Stimulated activated CD8-positive, alpha-beta memory T cell treated with anti-CD3 and anti-CD28 coated beads, Interleukin-7, amount 100 ng/mL, for 1 hour (primary cell): ENCODE measurements at places on chromosomes 13 and 19.

DNA sequence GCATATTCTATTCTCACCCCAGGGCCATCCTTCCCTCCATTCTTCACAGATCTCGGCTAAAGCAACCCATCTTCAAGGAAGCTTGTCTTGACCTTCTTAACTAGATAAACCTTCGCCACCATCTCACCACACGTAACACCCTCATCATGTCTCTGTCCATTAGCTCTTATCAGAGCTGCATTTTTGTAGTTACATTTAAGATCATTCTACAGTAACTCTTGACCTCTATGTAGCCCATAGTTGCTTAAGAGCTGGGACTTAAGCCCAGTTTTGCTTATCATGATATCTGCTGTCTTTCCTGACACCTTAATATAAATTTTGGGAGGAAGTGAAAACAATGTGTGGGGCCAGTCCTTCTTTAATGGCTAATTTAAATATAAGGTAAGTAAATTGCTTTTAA is 345.1 kb downstream of the MTUS2 start:
- no peak for DNase-seq

DNA sequence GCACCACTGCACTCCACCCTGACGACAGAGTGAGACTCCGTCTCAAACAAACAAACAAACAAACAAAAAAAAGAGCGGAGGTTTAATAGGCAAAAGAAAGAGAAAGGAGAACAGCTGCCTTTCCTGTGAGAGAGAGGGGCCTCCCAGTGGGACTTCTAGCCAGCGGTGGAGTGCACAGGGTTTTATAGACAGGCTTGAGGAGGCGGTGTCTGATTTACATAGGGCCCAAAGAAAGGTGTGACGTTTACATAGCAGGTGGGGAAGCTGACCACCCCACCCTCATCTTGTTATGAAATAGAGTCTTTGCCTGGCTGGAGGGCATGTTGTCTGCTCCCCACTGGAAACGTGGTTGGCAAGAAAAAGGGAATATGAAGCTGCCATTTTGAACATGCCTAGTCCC is 106.0 kb upstream of the CSNK1A1L start:
- no peak for DNase-seq

- DNase-seq: no peak
These were observed 16.7 kb downstream of the YIPF2 start for GRCh38 chr19:10911579-10912363.

DNA sequence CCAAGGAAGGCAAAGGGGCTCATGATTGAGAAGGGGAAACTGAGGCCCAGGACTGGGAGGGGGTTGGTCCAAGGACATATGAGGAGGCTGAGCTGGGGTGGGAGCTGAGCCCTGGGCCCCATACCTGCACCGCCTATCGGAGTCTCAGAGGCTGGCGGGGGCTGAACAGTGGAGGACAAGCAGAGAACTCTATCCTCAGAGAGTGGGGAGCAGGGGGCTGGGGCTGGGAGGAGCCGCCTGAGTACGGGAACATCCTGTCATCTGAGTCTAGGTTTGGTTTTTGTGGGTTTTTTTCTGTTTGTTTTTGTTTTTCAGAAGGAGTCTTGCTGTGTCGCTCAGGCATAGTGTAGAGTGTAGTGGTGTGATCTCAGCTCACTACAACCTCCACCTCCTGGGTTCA is 6.2 kb downstream of the ARRDC2 start:
- DNase-seq: no peak
